Stimulated activated CD8-positive, alpha-beta memory T cell treated with anti-CD3 and anti-CD28 coated beads, Interleukin-4, amount 100 ng/mL, for 1 hour (primary cell): ENCODE measurements at places on chromosomes 5 and 9.

DNA sequence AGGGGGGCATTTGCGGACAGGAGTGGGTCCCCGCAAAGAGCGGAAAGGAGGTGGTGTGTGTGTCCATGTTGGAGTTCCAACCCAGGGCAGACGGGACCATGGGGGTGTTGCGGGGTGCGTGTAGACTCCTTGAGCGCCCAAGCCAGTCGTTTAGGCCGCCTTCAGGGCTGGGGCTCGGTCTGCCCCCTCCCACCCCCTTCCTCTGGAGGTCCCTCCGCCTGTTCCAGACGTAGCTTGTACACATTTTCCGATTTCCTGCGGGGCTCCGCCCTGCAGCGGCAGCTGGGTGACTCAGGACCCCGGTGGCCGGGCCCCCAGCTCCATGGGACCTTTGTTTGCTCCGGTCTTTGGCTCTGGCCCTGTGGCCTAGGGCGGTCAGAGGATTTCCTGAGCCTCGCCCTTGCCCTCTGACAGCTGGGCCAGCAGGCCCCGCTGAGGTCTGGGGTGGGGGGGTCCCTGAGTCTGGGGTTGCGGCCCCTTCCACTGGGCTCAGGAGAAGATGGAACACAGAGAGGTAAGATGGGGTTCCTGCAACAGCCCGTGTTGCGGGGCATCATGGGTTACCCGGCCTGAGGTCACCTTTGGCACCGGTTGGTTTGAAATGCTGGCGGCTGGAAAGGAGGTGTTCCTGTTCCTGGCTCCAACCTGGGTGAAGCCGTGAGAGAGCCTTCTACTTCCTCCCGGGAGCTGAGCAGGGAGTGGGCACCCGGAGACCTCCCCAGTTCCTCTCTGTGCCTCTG lies 1.5 kb downstream of the PKN3 start:
- no peak for DNase-seq

- DNase-seq: no peak
These were observed 124.3 kb downstream of the MRPS30 start for GRCh38 chr5:44932922-44933585.

DNA sequence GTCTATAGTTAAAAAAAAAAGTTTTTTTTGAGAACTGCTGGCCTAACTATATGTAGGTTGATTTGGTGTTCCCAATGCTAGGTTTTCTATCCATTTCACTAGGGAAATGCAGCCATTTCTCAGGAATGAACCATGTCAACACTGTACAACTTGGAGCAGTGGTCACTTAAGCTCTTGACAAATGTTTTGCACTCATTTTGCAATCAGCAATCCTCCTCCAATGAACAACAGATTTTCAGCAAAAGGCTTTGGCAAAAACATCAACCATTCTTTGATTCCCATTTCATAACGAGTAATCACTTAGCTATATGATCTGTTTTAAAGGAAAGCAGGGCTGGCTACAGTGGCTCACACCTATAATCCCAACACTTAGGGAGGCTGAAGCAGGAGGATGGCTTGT lies 17.9 kb downstream of the STRBP start:
- DNase-seq: no peak

DNA sequence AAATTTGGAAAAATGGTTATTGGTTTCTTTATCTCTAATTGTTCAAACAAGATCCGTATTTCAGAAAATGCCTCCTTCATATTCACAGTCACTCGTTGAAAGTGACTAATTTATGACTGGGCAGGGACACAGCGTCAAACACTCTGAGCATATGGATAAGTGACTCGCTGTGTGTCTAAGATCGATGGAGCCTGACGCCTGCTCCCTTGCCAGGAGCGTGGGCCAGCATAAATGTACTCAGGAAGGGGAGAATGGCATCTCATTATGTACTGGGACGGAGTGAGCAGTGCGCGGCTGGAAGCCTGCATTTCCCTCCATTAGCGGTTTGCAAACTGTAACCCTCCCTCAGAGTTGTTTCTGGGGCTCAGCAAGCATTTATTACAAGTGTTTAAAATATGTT lies 79.8 kb upstream of the CAST start:
- no peak for DNase-seq

- DNase-seq: no peak
These were observed 2395.6 kb upstream of the C9orf72 start for GRCh38 chr9:29968831-29969230.

GRCh38 chr5:81825237-81825636 lies 74.3 kb upstream of the SSBP2 start:
- DNase-seq: no peak

GRCh38 chr5:113380807-113381326 lies 53.9 kb downstream of the TSSK1B start:
- no peak for DNase-seq

- DNase-seq: no peak
These were observed 70.4 kb downstream of the MUSK start for GRCh38 chr9:110738982-110739381.

DNA sequence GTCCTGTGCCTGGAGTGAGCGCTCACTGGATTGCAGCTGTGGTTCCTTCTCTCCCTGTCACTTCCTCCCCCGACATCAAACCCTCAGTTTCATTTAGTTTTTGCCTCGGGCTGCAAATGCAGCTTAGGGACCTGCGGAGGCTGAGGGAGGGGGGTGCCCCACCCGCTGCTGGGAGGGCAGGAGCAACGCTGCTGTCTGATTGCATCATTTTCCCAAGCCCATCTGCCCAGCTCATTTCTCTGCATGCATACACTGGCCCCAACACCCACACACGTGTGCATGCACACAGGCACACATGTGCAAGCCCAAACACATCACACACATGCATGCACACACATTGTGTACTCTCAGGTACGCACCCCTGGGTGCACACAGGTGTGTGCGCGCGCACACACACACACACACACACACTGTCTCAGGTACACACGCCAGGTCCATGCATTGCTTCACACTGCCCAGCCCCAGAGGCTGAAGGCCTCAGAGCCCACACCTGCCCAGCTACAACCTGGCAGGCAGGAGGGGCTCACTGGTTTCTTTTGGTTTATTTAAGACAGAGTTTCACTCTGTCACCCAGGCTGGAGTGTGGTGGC lies 3.4 kb downstream of the ASS1 start:
- DNase-seq: no peak

GRCh38 chr9:121226175-121226574 lies 24.5 kb upstream of the RAB14 start:
- DNase-seq: no peak

GRCh38 chr9:113526841-113527240 lies 63.3 kb downstream of the RGS3 start:
- no peak for DNase-seq

DNA sequence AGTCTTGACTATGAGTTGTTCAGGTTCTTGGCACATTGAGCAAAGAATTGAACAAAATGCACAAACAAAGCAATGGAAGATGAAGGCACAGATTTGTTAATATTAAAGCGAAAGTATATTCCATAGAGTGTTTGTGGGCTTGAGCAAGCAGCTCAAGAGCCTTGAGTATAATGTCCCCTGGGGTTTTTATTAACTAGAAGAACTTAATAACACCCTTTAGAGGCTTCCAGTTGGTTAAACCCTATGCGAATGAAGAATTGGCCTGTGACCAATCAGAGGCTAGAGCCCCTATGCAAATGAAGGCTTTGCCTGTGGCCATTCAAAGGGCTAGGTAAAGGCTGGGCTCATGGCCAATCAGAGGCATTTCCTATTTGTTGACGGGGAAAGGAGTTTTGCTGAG lies 135.3 kb upstream of the IL12B start:
- DNase-seq: no peak

DNA sequence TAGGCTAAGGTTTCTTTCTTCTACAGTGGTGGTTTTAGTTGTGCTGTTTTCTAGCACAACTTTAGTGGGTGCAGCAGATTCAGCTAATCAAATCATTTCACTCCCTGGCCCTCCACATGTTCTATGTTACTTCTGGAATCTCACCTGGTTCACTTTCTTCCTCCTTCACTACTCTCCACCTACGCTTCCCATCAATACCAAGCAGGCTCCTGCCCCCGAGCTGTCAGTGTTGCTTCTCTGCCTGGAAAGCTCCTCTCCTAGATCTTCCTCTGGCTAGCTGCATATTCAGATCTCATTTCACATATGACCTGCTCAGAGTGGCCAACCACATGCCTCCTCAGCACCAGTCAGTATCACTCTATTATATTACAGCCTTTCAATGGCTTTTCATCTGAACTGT lies 19.6 kb upstream of the GABRB2 start:
- no peak for DNase-seq

DNA sequence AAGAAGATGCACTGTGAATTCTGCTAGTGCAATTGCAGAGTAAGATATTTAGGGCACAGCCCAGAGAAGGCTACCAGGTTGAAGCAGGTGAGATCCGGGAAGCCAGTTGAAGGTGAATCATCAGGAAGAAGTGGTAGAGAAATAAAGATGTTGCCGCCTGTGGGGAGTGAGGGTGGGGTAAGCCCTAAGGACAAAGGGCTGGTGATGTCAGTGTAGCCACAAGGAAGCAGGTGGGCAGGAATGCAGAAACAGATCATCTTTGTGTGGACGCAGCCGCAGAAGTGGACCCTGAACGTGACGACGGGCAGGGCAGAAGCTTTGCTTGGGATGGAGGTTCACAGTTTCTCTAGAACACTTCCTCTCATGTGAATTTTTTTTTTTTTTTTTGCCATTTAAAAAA lies 164.2 kb downstream of the ACTL7B start:
- no peak for DNase-seq

DNA sequence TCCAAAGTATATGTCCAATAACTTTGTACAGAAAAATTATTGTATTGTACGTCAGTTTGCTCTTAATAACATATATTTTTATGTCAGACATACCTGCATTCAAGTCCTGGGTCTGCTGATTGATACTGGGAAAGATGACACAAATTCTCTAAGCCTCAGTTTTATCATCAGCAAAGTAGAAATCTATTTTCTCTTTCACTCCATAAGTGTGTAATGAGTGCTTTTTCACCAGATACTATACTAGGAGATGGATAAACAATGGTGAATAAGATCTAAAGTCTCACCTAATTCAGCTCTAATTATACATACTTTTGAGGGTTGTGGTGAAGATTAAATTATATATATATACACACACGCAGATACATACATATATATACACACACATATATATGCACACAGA lies 12.3 kb downstream of the PPP2R2B start:
- no peak for DNase-seq

GRCh38 chr9:124853605-124854143 lies 414 bp downstream of the WDR38 start:
- no peak for DNase-seq

GRCh38 chr9:16046713-16047112 lies 493.9 kb downstream of the CCDC171 start:
- no peak for DNase-seq

- no peak for DNase-seq
These were observed 165.6 kb upstream of the IRX2 start for GRCh38 chr5:2917093-2917492.
